NCI-H1436 (cell line): ENCODE measurements at places on chromosomes 7 and 10.

DNA sequence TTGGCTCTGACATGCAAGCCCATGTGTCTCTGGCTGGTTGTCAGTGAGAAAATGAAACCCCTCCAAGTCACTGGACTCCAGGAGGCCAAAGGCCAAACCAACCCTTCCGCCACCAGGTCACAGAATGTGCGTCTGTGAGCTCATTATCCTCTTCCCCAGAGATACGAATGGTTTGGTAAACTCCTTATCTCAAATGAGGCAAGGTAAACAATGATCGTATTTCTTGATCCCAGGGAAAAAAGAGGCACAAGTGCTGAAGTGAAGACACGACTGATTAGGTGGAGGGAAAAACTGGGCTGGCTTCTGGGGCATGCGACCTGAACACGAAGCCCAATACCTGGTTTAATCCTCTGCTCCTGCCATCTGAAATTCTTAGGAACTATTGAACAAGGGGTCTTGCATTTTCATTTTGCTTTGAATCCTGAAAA lies 70.6 kb upstream of the ARID5B start:
- no peak for DNase-seq

DNA sequence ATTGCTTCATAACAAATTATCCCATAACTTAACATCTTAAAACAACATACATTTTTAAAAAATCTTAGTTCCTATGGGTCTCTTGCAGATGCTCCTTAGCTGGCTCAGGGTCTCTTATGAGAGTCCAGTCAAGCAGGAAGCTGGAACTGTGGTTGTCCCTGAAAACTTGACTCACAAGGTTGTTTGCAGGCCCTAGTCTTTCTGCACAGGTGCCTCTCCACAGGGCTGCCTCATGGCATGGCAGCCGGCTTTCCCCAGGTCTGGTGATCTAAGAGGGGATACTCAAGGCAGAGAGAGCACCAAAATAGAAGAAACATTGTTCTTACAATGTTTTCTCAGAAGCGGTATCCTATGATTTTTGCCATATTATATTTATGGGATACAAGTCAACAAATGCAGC lies 127.1 kb downstream of the CDK14 start:
- DNase-seq: no peak

DNA sequence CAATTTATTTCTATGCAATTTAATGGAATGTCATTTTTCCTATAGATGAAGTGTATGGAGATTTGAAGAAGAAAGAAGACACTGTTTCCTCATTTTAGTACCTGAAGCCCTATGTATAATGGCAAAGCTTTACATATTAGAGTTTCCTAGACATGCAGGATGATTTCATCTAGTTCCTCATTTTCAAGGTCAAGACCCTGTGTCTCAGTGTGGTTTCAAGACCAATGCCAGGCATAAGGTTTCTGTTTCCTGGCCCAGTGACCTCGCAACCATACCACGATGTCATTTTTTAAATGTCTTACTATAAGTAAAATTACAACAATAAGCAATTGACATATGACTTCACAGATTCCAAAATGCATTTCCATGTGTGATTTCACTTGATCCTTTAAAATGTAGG lies 336.5 kb upstream of the PRKCQ start:
- DNase-seq: no peak

DNA sequence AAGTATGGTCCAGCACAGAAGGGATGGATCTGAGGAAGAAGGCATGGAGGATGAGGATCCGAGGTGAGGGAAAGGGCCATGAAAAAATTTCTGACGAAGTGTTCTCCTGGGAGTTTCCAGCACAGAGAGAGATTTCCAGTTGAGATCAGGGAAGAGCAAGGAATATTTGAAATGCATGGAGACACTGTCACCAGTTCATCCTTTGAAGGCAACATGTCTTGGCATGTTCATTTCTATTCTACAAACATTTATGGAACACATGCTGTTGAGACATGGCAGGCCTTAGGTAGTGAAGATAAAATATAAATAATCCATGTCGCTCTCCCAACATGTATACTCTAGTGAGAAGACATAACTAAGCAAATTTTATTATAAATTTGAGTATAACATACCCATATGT lies 234.0 kb upstream of the TCF7L2 start:
- DNase-seq: no peak

DNA sequence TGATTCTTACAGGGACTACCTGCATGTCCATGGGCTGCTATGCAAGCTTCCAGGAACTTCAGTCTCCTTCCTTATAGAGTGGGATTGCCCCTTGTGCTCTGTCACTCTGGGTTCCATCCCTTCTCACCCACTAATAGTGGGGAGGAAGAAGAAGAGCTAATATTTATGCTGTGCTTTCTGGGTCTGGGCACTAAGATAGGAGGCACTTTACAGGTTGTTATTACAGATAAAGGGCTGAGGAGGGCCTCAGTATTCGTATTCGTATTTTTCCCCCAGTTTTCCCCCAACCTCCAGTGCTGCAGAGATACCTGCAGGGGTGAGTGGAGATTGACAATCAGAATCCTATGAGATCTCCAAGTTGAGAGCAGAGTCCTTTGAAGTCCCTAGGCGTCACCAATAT lies 14.2 kb downstream of the HK1 start:
- DNase-seq: no peak

- no peak for DNase-seq
Measured at GRCh38 chr10:124008681-124009080, 84.7 kb downstream of the CHST15 start.

GRCh38 chr7:129925416-129926002 lies 27.3 kb downstream of the UBE2H start:
- DNase-seq: no peak

DNA sequence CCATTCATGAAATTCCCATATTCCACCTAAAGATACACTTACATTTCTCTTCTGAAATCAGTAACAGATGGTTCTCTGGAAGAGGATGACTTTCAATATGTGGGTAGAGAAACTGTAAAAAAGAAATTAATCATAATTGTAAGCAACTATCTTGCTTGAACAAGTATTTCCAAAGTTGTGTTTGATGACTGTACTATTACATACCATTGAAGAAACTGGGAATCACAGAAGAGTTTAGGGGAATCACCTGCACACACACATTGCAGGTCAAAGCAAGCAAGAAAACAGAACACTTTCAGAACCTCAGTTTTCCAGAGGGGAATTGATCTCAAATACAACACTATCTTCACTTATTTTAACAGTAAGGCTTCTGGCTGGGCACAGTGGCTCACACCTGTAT lies 33.6 kb downstream of the GSAP start:
- DNase-seq: no peak

DNA sequence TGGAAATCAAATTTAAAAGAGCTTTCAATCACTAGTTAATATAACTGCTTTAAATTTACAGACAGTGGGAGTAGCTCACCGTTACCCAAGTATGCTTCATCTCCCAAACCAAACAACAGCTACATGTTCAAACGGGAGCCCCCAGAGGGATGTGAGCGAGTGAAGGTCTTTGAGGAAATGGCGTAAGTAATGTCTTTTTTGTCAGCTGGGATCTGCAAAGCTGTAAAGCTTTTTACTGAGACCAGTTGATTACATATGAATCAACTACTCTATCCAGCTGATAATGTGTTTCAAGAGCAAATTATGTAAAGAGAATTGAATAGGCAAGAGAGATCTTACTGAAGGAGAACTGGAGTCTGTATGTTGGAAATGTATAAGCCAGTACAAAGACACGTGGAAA lies 116.2 kb downstream of the GLCCI1 start:
- peak; percentile 86 for DNase-seq

DNA sequence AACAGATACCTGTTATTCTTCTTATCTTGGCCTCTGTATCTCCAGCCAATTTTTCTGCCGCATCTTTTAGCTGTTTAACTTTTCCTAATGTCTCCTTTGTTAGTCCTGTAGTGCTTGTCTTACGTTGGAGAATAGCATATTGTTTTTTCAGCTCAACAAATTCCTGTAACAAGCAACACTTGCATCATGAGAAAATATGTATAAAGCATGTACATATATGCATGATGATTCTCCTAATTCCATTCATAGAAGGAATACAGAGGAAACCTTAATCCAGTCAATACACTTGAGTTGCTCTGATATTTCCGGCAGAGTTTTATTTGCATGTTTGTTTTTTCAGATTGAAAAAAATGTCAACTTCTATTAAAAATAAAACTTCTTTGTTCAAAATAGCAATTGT lies 26.1 kb upstream of the LAMB1 start:
- no peak for DNase-seq

DNA sequence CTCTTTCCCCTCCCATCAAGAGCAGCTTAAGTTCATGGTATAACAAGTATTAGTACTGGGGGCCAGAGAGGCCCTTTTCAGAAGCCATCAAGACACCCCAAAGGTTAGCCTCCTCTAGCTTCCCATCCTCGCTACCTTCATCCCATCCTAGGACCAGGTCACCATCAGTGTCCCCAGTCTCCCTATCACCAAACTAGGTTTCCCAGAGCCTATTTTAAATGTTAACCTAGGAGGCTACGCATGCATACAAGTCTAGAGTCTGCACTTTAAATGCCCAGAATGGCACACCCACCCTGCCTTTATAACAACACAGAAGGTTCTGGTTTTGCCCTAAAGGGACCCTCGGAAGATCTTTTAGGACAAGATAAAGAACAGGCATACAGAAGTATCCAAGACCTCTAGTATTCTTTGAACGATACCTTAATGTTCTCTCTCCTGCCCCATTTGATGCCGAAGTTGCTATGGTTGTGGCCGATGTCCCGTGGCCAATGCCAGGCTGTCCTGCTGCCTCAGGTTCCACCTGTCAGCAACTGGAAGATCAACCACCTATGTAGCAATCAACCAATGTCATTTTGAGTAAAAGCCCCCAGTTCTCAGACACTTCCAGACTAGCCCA lies 2.2 kb downstream of the GPRIN2 start:
- DNase-seq: no peak

DNA sequence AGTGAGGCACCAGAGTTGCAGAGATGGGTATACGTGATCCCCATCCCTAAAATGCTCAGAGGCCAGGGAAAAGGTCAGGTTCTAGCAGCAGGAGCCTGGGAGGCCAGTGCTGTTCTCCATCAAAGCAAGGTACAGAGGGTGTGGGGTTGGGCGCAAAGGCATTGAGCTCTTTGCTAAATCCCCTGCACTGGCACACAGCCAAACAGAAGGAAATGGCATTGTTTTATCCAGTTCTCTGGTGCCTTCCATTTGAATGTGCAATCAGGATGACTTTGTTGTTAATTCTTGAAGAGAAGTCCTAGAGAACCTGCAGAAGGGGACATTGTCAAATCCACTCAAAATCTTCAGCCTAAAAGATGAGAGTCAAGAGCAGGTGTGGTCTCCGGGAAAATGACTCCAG lies 111.3 kb upstream of the CHST15 start:
- no peak for DNase-seq

DNA sequence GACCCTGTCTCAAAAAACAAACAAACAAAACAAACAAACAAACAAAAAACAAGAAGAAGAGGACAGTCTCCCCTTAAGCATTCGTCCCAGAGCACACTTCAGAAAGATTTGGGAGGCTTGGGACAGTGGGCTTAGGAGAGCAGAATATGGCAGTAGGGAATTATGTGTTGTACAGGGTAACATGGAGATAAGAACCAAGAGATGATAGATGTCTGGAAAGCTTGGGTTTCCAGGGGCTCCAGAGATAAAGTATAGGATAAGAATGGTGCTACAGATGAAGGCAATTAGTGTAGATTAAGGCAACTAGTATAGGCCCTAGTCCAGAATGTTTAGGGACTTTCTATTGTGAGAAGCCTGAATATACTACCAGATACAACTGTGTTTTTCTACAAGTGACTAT lies 934.9 kb upstream of the AUTS2 start:
- no peak for DNase-seq

DNA sequence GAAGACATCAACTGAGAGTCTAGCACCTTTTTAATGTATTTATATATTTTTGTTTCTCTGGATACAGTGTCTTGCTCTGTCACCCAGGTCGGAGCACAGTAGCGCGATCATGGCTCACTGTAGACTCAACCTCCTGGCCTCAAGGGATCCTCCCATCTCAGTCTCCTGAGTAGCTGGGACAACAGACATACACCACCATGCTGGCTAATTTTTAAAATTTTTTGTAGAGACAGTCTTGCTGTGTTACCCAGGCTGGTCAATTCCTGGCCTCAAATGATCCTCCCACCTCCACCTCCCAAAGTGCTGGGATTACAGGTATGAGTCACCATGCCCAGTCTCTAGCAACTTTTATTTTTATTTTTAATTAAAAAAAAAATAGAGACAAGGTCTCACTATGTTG lies 51.4 kb upstream of the ANLN start:
- no peak for DNase-seq

DNA sequence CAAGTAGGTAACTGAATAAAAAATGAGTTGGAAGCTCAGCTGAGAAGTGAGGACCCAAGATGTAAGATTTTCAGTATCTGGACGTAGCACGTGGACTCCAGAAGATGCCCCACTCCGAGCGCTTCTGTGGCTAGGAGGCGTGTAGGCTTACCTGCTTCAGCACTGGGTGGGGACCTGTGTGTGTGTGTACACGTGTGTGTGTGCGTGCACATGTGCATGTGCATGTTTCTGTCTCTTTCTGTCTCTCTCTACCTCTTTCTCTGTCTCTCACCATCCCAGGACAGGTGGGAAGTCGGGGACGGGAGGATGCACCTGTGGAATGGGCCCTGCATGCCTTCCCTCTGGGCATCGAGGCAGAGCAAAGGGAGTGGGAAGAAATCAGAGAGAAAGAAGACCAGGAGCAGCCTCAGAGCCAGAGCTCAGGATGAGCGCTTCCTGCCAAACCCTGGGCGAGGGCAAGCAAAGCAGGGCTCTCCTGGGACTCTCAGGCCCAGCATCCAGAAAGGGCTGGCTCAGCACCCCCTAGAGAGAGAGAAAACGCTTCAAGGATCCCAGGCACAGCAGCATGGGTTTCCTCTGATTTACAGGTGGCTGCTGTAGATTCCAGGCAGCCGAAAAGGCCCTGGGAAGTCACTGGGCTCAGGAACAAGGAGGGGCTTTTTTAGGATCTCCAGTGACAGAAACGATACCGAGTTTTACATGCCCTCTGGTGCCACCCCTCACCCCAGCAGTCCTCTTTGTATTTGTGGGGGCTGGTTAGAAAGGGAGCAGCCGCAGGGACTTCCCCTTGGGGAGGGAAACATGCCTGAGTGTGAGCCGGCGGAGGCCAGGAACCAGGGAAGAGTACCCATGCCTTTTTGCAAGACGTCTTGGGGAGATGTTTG lies 28.5 kb downstream of the CXCL12 start:
- DNase-seq: no peak

GRCh38 chr10:116760919-116761318 lies 18.6 kb upstream of the HSPA12A start:
- DNase-seq: no peak

- peak; percentile 3 for DNase-seq
Measured at GRCh38 chr7:147298611-147299043, 1182.0 kb downstream of the CNTNAP2 start.
